ENCODE measurements at places on chromosomes 7 and 10.
A peak's percentile ranks its signal among the peaks of the same experiment; 100 is the strongest.

GRCh38 chr7:124460555-124460954, 305.0 kb downstream of the GPR37 start:
- DNase-seq, result no peak

GRCh38 chr7:89001306-89001705, 205.8 kb upstream of the TEX47 start:
- DNase-seq, result no peak

DNA sequence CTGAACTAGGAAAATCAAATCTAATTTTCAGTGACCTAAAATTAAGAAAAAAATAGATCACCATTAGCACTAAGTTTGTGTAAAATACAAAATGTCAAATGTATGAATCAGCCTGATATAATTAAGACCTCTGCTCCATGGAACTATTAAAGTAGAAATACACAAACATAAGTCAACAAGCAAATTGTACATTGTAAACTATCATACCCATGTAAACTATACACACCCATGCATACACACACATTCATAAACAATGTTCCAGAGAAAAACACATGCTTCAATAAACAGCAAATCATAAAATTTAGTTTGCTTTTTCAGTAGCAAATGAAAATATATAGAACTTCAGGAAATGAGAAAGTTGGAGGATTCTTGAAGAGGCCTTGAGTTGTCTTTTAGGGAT, 199.7 kb upstream of the VSTM2A start:
- DNase-seq, result no peak

- DNase-seq, result no peak
Measured at GRCh38 chr10:127739908-127740307, 2.9 kb downstream of the FOXI2 start.

DNA sequence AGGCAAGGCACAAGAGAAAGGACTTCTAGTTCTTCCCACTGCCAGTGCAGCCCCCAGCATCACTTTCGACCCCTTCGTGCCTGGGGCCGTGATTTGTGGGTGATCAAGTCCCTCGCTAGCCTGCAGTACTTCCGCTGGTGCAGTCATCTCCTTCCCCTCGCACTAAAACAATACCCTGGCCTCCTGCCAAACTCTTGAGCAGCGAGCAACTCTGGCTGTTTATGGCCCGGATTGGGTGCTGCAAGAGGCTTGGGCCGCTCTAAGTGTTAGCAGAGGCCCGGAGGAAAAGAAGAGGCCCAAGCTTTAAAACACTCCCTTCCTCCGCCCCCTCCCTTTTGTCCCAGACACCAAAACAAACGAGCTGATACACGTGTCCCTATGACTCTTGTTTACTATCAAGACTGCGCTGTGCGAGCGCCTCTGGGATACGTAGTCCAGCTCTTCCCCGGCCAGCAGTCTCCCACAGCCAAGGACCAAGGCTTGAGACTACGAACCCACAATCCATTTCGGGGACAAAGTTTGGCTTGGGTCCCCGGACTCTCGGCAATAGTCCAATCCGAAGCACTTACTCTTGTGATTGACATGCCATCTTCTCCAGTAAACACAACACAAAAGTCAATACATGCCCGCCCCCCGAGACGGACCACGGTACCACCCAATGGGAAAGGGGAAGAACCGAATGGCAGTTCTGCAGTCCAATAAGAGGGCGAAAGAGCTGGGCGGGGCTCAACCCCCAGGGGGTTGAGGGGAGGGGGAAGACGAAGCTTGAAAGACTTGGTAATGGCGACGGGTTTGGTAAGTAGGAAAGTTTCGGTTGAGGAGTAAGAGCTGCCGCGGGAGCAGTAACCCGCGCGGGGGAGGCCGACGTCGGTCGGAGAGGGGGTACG, at the start of gene HBP1:
Gene HBP1, plus strand, starts transcription at position 771 of the 887 bp plus-strand sequence. CDS start 10,891 bp downstream, outside the sequence.
- DNase-seq, result peak; percentile 100

GRCh38 chr7:117784315-117784714, 88.9 kb downstream of the CTTNBP2 start:
- no peak for DNase-seq

- no peak for DNase-seq
Measured at GRCh38 chr10:13668126-13668525, 81.4 kb downstream of the PRPF18 start.
